ENCODE measurements at places on chromosomes 6 and 20.

DNA sequence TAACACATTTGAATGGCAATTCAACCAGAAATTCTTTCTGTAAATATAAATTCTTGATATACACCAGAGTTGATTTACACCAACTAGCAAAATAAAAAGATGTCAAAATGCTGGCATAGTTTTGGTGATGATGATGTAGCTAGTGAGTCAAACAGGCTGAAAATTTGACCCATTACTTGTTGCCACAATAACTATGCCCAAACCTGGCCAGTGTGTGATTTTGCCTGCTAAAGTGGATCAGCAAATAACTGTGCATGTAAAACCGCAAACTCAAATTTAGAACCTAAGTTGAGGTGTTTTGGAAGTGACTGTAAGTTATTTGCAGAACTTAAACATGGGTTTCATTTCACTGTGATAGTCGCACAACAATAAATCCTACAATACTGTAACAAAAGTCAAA, 125.9 kb downstream of the KIF6 start:
- DNase-seq, result no peak

GRCh38 chr6:93684339-93684738, 265.0 kb upstream of the EPHA7 start:
- DNase-seq, result no peak

GRCh38 chr6:30897882-30898281, 10.1 kb upstream of the GTF2H4 start:
- no peak for DNase-seq

DNA sequence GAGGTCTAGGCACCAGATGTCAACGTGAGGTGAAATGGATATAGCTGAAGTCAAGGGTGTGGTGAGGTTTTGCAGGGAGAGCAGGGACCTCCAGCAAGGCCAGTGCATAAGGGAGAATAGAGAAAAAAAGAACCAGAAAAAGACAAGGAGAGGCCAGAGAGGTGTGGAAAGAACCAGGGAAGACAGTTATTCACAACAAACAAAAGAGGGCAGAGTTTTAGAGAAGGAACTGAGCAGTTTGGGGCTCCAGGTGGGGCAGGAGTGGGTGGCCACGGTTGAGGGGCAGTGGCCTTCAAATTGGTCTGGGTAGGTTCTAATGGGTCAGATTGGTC, 11.6 kb upstream of the NQO2 start:
- DNase-seq, result no peak

DNA sequence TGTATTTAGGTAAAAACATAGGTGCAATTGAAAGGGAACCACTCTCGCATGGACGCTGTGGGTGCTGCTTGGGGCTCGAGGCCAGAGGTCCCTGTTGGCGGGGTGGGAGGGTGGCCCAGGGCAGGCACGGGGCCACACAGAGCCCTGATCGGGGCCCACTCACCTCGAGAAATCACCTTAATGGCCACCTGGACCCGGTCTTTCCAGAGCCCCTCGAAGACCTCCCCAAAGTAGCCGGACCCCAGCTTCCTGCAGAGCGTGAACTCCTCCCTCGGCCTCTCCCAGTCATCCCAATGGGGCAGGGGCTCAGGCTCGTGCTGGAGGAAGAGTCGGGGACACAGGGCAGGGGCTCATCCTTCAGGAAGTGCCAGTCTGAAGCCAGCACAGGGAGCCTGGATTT, 3.8 kb downstream of the PTK6 start:
- DNase-seq, result no peak

DNA sequence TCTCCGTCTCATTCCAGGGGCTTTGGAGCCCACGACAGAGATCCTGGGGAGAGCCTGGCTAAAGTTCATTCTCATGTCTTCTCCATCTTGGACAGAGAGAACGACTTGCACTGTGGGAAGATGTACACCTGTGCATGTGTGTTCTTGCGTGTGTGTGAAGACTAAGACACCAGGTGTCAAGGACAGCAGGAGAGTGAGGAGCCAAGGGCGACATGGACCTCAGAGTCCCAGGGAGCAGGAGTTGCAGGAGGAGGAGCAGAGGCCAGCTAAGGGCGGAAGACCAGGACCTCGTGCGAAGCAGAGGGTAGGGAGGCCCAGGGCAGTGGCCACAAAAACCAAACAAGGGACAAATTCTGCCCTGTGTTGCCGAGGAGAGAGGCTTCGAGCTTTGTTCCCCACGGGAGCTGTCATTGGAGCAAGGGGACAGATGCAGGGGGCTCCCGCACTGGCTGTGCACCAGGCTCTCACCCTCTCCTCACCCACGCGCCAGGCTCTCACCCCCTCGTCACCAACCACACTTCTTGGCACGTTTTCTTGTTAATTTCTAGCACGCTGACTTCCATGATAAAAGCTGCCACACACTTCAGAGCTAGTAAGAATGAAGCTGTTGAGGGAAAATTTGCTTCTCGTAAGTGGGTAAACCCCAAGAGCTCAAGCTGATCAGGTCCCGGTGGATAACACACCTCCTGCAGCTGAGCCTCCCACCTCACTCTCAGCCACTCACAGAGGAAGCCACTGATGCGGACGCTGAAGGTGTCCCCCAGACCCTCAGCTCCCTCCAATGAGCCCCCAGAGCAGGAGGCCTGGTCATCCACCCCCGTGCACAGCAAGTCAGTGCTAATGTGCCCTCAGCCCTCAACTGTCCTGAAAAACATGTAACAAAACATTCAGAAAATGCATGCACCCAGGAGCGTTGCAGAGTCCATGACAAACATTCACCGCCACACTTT, 62.6 kb downstream of the DLL1 start:
- DNase-seq, result no peak

DNA sequence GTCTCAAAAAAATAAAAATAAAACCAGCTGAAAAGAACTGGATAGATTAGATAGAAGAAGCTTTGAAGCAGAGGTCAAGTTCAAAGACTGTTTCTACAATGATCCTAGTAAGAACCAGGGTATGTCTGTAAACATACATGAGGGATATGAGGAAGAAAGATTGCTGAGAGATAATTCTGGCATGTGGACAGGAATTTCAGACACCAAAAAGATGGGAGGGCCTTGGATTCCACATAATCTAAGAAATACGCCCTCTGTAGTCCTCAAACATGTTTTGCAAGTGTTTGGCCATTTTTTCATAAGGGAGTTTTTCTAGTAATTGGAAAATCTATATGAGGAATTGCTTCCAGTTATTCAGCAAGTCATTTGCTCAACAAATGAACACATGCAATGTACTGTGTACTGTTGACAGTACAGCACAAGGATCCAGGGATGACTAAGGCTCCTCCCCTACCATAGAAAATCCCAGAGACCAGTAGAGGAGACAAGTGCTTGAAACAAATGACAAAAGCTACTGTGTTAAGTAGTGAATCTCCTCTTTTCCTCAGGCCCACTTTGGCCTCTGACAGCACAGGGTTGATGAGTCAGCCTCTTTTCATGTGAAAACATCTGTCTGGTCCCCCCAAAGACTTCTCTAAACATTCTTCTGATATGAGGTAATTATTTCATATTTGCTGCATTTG, 795.9 kb downstream of the MAFB start:
- DNase-seq, result peak; percentile 71

- no peak for DNase-seq
These were observed 175.5 kb downstream of the CLVS2 start for GRCh38 chr6:123171341-123172115.

GRCh38 chr6:232982-233640, 59.2 kb upstream of the DUSP22 start:
- DNase-seq, result no peak

DNA sequence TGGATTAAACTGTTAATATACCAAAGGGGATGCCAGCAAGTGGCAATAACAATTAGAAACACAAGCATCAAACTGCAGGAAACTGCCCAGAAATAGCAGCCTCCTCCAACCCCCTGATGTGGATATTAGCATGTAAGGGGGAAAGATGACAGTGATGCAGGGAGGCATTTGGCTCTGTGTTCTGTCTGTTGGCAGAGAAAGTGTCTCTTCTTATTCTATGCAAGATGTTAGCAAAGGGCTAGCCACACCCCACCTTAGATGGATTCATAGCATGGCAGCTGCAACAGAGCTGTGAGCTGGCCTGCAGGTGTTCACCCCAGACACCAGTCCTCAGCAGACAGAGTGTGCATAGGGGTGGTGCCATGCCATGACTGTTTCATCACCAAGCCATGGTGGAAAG, 38.0 kb downstream of the SCP2D1 start:
- DNase-seq, result no peak

- DNase-seq, result peak; percentile 25
These were observed 192.3 kb downstream of the GJA1 start for GRCh38 chr6:121627761-121628160.

- peak; percentile 63 for DNase-seq
These were observed 83.3 kb downstream of the SYCP2 start for GRCh38 chr20:59850018-59850641.

DNA sequence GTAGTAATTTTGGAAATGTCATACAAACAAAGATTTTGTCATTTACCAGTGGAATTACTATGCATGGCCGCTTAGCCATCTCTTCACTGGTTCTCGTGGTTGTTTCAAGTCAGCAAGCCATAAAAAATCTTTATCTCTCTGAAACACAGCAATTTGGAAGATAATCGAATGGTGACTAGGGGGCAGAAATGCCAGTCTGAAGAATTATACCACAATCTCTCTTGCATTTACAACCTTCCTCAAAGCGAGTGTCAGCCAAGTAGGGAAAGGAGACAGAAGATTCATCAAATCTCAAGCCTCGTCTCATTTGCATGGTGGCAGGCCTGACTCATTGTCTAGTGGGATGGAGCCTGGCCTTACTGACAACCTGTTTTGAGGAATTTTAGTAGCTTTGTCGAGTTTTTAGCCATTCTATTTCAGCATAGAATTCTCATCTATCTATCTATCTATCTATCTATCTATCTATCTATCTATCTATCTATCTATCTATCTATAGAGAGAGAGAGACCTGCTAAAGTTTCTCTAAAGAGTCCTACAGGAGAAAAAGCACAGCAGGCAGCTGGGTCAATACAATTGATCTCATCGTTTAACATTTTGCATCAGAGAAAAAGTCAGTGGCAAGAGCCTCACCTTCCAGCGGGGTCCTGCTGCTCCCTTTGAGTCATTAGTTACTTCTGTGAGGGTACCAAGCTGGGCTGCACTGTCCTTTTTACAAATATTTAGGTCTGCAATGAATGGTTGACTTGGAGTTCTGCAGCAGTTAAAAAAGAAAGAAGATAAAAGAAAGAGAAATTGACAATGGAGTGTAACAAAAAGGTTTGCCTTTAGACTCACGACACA, 572.8 kb downstream of the TFAP2A start:
- no peak for DNase-seq

- DNase-seq, result no peak
These were observed 25.5 kb downstream of the AMD1 start for GRCh38 chr6:110900028-110900598.

DNA sequence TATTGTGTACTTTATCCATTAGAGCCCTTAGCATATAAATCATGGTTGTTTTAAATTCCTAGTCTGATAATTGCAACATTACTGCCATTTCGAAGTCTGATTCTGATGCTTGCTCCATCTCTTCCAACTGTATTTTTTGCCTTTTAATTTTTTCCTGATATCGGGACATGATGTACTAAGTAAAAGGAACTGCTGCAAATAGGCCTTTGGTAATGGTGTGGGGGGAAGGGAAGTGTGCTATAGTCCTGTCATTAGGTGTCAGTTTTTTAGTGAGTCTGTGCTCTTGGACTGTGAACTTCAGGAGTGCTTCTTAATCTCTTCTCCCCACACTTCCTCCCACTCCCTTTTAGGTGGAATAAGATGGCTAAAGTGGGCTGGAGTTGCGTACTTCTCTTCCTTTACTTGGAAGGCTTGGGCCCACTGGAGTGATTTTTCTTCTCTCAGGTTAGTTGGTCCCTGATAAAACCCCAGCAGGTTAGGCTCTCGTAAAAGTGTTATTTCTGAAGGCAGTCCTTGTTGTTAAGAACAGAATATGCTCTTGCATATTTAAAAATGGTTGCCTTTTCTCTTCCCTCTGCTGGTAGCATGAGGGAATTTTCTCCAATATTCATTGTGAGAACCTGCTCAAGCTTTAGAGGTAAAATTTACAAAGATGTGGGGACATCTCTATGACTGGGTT, 18.1 kb downstream of the STXBP5 start:
- peak; percentile 39 for DNase-seq

GRCh38 chr20:34925341-34925740, 30.3 kb downstream of the GSS start:
- DNase-seq, result no peak

DNA sequence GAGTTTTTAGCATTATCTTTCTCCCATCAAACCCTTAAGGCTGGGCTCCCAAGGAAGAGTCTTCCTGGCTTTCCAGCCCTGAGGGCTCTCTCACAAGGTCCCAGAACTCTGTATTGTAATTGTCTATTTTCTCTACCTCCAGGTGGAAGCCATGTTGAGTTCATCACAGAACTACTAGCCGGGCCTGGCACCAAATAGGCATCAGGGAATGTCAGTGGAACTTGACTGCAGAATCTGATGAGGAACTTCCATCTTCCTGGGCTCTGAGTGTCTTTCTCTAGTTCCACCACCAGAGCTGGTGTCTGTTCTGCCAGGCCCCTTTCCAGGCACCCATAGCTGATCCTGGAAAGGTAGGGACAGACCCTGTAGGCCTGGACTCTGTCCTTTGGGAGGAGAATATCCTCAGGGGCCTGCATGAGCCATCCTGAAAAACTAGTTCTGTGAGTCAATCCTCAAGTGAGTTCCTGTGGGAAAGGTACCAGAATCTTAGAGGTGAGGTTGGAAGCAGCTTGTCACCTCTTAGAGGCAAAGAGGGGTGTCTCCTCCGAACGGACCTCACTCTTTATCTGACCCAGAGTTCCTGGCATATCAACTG, 11.1 kb upstream of the TOP1 start:
- DNase-seq, result no peak

DNA sequence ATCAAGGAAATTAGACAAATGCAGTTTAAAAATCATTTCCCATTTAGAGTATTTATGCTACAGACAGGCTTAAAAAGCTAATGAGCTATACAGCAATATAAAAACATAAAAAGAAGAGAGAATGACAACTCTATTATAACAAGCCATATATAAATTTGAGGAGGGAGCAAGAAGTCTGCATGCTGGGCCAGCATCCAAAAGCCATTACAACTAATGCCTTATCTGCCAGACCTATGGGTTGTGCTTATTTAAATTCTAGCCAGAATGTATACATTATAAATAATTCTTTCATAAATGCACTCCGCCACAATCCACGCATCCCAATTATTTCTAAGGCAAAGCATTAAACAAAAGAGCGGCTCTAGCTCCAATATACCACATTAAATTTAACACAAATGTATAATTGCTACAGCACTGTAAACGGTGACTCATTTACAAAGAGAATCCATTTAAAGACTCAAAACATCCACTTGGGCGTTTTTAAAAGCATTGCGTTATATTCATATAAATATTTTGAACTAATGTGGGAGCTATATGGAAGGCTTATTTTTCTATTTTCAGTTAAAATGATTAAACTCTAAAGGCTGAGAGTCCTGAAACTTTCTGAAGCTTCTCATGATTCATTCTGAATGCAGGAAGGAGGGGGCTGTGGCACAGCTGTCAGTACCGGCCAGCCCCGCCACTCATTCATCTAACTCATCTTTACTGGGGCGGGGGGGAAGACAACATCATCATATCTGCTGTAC, 37.7 kb upstream of the RAB22A start:
- no peak for DNase-seq

DNA sequence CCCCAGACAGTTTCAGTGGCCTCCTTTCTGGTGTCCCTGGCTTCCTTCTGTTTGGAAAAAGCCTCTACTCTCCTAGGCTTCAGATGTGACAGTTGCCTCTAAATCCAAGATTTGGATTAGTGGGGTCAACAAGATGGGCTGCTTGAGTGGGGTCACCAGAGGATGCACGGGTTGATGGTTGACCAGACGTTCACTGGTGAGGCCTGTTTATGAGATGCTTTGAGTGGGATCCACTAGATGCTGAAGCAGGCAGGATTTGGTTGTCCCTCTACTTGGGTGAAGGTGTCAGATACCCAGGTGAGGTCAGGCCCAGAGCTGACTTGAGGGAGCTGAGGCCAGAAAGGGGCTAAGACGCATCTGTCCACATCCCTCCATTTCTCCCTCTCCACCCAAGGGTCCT, 8.1 kb upstream of the DLGAP4 start:
- no peak for DNase-seq

All from cardiac fibroblast (primary cell).